Progenitor cell of endocrine pancreas (in vitro differentiated cells): ENCODE measurements at places on chromosomes 2 and 18. TPM values are rescaled to one million over a fixed set of nuclear protein-coding genes. Genes with fewer than 3 reads are reported as not detected.

DNA sequence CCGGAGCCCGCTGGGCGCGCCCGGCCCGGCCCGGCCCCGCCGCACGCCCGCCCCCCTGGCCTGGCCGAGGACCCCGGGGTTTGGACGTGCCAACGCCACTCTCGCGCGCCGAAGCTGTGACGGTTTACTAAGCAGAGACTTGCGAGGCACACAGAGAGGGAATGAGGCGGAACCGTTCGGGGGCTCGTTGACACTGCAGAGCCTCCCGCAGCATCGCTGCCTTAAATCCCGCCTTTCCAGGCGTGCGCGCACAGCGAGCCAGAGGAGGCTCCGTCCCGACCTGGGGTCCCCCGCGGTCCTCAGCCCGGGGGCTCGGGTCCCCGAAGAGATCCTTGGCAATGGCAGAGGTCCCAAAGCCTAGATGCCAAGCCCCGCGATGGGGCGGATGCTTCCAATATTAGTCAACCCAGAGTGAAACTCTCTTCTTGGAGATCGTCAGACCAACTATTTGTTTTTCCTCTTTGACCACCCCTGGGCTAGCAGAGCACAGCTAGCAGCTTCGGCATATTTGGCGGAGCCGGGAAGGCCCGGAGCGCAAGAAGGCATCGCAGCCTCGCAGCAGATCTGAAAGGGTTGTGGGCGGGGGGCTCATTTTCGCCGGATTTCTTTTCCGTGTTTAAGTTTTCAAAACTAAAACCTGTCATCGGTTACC lies at the start of gene ZNF385B:
Gene ZNF385B (minus strand): TSS at position 197 of the 652 bp plus-strand sequence.
- DNase-seq: peak; percentile 35

WDR43 gene
- 57.2 and 60.7 TPM in 2 replicates for total RNA-seq

DNA sequence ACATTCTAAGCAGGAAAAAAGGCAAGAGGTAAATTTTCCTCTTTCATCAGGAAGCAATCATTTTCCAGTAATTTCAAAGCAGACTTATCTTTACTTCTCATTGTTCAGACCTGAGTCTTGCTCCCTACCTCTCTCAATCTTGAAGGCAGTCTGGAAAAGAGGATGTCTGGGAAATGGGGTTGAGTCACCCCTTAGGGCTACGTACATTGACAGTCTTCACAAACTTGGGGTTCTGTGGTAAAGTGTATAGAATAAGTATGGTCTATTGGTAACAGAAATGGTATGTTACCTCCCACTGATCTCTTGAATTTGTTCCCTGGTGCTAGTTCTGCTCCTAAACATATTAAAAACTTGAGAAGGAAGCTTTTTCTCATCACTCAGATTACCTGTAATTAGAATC lies 361.3 kb downstream of the SS18 start:
- no peak for DNase-seq

CRYGC gene
- not detected in 2 replicates for total RNA-seq

MC2R gene
- not detected in 2 replicates for total RNA-seq

DNA sequence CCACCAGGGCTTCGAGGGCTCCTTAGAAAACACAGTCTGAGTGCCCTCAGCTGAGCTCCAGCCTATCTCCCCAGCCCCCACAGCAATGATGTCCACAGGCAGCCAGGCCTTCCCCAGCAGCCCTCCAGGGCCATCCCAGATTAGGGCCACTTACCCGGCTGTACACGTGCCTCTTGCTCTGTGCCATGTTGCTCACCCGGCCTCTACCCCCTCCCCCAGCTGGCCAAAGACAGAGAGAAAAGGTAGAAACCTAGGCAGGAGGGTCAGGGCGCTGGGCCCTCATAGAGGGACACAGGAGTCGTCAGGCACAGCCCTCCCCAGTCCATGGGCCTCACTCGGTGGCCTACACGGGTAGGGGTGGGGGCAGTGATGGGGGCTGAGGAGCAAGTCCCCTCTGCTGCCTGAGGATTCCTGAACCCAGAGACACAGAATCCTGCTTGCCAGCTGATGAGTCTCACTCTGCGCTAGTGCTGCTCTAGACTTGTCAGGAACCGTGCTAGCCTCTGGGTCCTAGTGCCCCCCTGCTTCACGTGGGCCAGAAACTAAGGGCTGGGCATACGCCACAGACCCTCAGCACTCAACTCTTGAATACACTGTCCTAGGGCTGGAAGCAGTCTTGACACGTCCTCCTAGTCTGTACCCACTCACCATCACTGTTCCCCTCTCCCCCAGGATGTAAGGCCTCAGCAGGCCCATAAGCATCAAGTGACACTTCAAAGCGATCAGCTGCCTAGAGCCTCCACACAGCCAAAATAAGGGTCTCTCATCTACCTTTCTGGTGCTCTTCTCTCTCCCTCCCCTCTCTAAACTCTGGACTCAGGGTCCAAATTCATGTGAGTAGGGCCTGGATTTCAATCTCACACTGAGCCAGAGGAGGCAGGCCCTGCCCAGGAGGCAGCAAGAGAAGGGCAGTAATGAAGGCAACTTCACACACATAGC lies at the start of gene DCTN1:
Gene DCTN1 (minus strand): TSS at position 461 of the 939 bp plus-strand sequence. CDS start 274 bp downstream, at position 187.
- no peak for DNase-seq

DNA sequence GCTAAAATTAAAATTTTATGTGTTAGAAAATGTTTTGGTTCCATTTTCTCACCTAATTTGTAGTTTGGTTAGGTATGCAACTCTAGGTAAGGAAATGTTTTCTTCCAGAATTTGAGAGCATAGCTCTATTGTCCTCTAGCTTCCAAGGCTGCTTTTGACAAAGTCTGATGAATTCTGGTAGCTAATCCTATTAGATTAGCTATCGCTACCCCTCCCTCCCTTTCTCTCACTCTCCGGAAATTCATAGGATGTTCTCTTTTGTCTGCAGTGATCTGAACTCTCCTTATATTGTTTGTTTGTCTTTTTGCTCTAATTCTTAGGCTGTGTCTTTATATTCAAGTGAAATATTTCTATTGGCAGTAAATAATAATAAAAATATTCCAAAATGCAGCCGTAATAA lies 382.9 kb downstream of the DCC start:
- no peak for DNase-seq

DNA sequence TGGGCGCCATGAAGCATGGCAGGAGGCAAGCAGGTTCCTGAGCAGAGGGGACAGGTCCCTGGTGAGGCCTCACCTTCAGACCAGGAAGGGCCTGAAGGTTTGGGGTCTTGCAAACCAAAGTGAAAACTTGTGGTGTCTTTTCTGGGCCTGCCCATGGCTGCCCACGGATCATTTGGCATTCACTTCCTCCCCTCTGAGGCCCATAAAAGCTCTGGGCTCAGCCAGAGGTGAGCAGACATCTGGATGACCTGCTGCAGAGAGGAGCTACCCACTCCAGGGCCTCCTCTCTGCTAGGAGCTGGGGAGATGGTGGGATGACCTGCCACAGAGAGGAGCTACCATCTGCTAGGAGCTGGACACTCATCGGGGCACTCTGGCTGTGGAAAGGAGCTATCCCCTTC lies 112.9 kb upstream of the TMEM18 start:
- no peak for DNase-seq

DNA sequence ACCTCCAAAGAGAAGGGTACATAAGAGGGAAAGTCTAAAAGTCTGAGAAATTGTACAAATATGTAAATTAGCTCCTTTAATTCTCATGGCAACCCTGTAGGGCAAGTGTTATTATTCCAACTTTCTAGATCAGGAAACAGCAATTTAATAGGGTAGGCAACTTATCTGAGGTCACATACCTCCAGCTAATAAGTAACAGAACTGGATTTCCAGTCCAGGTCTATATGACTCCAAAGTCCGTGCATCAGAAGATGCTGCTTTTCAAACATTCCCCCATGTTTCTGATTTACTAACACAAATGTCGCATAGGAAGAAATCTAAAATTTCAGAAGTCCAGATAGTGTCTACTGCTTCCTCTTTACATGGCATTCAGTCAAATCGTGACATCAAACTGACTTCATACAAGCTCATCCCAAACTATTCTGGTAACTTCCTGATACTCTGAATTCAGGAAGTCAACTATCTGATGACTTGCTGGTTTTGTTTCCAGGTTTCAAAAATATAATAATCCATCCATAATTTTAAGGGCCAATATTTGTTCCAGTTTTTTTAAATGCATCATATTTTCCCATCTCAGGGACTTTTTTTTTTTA lies 419.3 kb upstream of the ACVR2A start:
- no peak for DNase-seq

KCTD18 gene
- total RNA-seq: 7.3 and 10.0 TPM in 2 replicates

DNA sequence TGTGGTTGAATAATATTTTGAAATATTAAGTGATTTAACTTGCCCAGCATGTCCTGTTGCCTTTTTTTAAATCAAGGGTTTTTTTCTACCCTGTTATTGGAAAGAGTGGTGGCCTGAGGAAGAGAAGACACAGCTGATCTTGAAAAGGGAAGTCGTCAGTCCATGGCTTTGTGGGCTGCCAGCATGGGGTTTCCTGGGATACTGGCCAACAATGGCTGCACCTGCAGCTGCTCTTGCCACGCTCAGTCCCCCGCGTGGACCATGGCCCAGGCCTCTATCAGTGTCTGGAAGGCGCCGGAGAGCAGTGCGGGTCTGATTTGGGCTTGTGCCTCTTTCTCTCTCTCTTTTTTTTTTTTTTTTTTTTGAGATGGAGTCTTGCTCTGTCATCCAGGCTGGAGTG lies 99.3 kb downstream of the ASB1 start:
- no peak for DNase-seq

DNA sequence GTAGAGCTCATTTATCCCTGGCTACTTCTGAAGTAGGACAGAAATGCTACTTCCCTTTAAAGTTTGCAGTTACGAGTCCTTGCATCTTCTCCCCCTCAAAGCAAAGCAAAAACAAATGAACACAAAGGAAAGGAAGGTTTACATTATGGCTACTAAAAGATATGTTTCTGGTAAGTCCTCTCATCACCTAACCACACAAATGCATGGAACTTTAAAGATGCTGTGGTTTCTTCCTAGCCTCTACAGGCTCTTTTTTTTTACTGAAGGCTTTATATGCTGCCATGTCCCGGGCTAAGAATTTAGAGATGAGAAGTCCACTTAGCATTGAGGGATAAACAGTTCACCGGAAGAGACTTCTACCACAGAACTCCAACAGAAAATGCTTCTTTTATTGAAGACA lies 291.2 kb downstream of the SS18 start:
- no peak for DNase-seq

- DNase-seq: no peak
These were observed 3.5 kb upstream of the SLC9A2 start for GRCh38 chr2:102615620-102616436.

ACMSD gene
- total RNA-seq: not detected in 2 replicates

GRCh38 chr18:13214609-13215008 lies 4.0 kb upstream of the LDLRAD4 start:
- no peak for DNase-seq

DNA sequence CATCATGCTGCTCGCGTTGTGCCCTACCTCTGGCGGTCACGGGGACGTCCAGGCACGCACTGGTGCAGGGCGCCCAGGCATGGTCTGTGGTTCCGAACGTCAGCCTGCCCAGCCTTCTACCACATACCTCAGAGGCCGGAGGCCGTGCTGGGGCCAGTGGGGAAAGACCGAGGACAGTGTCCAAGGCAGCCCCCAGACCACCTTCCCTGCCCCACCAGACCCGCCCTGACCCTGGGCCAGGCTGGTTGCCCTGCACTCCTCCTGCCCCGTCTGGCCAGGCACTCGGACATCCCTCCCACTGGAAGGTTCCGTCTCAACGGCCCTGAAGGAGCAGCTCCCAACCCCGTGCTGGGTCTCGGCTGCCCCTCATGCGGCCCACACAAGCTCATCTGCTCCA lies 32.8 kb downstream of the SLC66A2 start:
- DNase-seq: no peak

DNA sequence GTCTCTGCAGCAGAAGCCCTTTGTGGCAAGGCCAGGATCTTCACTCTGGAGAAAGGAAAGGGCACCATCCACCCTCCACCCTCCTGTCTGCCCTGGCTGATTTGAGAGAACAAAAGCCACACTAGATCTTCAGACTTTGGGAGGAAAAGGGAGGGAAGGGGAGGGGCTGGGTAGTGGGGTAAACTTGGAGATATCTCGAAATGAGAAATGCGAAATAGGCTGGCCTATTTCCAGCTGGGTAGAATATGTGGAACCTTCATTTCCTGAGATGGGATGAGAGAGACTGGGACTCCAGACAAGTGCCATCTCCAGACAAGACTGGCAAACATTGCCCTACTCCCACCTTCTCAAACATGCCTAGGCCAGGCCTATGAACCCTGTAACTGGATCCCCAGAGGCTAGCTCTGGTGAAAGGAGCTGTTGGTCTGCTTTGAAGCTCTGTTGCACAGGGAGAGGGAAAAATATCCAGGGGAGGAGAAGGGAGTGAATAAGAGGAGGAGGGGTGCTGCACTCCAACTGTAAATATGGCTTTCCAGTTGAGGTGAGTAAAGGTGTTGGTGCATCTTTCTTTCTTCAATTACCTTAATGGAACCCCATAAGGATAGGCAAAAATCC lies 1.7 kb downstream of the HOXD12 start:
- no peak for DNase-seq

GRCh38 chr18:65409261-65409660 lies 341.6 kb upstream of the CDH7 start:
- DNase-seq: no peak

GRCh38 chr2:191631754-191632153 lies 46.2 kb upstream of the NABP1 start:
- no peak for DNase-seq

GRCh38 chr2:106719222-106719621 lies 166.7 kb downstream of the ST6GAL2 start:
- DNase-seq: no peak

GRCh38 chr2:228600265-228600664 lies 418.8 kb upstream of the SPHKAP start:
- DNase-seq: no peak

DNA sequence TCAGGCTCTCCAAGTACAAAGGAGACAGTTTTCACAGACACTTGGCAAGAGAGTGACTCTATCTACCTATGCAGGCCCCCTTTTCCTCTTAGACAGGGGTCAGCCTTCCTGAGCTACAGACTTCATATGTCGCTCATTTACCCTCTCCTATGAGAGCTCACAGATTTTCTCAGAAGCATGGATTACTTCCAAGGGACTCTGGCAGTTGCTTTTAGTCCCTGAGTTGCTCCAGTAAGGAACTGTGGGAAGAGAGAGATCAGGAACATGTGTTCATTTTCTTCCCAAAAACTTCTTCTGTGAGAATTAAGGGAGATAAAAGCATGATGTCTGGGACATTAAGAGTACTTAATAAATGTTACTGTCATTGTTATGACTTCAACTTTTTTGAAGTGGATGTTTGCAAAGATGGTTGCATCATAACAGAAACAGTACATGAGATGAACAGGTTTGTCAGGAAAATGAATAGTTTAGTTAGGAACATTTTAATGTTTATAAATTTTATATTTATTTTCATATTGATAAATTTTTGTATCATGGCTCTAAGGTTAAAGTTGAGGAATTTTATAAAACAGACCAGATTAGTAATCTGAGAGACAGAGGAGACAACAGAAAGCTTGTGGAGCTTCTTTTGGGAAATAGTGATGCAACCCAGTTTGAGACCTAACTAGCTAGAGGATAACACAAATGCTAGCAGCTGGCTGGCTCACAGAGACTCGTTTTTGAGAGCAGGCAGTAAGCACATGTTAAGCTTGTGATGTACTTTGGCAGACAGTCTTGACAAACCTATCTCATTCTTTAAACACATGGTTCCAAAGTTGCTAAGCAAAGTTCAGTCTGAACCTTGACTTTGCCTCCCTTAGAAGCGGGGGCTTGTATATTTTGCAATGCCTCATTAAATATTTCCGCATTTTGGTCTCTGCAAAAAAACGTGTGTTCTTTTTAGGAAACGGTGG lies 21.7 kb upstream of the UGP2 start:
- DNase-seq: no peak

GRCh38 chr18:58455314-58456188 lies 173.3 kb downstream of the ALPK2 start:
- DNase-seq: no peak

HRH4 gene
- total RNA-seq: not detected in 2 replicates
